ENCODE measurements at places on chromosomes 7 and 10.

DNA sequence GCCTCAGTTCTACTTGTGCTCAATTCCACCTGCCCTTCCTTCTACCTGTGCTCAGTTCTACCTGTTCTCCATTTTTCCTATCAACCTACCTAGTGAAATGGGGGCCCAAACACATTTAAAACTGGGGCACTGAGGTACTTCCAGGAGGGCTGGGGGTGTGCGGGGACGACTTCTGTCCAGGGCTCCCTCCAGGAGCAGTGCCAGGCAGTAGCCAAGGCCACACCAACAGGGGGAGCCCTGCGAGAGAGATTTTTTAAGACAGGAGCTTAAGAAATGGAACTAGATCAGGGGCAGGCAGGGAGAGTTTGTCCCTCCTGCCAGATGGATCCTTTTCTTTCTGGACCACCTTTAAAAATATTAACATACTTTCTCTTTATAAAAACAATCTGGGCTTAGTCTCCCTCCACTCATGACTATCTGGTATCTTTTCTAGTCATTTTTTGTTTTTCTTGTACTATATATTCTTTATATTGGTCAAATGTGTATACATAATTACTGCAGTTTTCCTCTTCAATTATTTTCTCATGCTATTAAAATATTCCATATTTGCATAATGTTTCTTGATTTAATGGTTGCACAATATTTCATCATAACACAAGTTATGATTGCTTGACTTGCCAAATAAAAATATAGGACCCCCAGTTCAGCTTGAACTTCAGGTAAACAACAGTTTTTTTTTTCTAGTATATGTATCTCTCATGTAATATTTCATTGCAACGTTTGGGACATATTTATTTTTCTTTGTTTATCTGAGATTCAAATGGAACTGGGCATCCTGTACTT is 47.3 kb upstream of the INSYN2A start:
- DNase-seq = no peak

GRCh38 chr7:151793531-151793951 is 83.4 kb downstream of the PRKAG2 start:
- DNase-seq = no peak

DNA sequence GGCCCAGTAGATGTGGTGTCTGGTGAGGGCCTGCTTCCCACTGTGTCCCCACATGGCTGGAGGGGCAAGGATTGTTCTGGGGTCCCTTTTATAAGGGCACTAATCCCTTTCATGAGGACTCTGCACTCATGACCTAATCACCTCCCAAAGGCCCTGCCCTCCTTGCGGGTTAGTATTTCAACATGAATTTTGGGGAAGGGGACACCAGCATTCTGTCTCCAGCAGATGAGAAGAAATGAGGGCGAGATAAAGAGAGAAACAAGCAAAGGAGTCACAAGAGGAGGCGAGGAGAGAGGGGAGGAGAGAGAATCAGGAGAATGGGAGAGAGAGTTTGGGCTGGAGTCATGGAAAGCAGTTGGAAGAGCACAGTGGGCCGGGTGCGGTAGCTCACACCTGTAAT is 83.7 kb downstream of the C10orf105 start:
- no peak for DNase-seq

- no peak for DNase-seq
Observed at GRCh38 chr7:142511374-142511773, 237.9 kb upstream of the PRSS1 start.

- no peak for DNase-seq
Observed at GRCh38 chr7:27192546-27193334, 7.2 kb downstream of the HOXA13 start.

GRCh38 chr10:77457266-77457665 is 180.3 kb downstream of the KCNMA1 start:
- no peak for DNase-seq

- no peak for DNase-seq
Observed at GRCh38 chr10:4670737-4671136, 155.3 kb upstream of the AKR1E2 start.

DNA sequence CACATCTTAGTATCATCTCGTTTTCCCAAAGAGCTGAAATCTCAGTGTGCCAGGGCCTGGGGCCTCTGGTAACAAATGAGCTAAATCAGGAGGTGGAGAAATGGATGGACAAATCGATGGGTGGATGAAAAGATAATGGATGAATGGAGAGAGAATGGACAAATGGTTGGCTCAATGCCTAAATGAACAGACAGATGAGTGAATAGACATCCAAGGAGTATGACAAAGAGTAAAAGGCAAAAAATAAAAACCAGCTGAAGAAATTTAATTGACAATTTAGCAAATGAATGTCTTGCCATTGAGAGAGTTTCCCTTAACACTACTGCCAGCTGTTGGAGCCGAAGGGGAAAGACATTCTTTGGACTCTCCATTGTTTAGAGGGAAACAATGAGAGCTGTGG is 8.0 kb downstream of the SYCE1 start:
- DNase-seq = no peak

- no peak for DNase-seq
Observed at GRCh38 chr10:79399223-79399831, 46.1 kb downstream of the ZCCHC24 start.

GRCh38 chr7:92699966-92700514 is 109.8 kb upstream of the FAM133B start:
- no peak for DNase-seq

- DNase-seq = no peak
Observed at GRCh38 chr10:107122703-107123102, 41.8 kb downstream of the SORCS1 start.

GRCh38 chr7:7989616-7990440 is 21.2 kb downstream of the GLCCI1 start:
- no peak for DNase-seq

GRCh38 chr10:124248056-124249045 is 155.0 kb upstream of the CHST15 start:
- no peak for DNase-seq

GRCh38 chr7:148589640-148590039 is 926 bp upstream of the C7orf33 start:
- no peak for DNase-seq

DNA sequence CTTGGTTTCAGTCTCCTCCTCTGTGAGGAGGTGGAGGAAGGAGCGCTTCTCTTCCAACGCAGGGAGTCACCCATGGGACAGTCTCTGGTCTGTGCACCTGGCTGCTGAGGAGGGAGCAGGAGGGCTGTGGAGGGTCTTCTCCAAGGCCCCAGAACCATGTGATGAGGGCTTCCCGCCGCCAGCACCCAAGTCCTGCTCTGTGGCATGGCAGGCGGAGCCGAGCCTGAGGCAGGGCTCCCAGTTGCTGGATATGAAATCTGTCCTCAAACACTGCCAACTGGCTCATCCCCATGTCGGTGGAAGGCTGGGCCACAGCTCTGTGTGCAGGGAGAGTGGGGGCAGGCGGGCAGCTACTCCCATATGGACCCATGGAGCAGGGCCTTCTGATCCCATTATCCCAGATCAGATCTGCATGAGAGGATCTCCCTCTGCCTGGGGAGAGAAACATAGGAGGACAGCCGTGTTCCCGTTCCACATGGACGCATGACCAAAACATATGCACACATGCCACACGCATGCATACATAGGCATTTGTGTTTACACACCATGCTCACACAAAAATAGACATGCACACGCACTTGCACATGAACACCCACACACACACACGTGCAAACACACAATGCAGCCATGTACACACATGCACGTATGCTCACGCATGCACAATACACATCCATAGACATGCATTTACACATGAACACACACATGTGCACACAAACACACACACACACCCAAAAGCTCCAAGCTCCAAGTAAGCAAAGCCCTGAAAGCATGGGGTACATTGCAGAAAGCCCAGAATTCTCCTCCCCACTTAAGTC is 38.8 kb upstream of the EN2 start:
- no peak for DNase-seq

- DNase-seq = no peak
Observed at GRCh38 chr10:71429304-71429703, 32.6 kb downstream of the CDH23 start.

GRCh38 chr10:70588255-70588654 is 14.3 kb downstream of the PRF1 start:
- no peak for DNase-seq

DNA sequence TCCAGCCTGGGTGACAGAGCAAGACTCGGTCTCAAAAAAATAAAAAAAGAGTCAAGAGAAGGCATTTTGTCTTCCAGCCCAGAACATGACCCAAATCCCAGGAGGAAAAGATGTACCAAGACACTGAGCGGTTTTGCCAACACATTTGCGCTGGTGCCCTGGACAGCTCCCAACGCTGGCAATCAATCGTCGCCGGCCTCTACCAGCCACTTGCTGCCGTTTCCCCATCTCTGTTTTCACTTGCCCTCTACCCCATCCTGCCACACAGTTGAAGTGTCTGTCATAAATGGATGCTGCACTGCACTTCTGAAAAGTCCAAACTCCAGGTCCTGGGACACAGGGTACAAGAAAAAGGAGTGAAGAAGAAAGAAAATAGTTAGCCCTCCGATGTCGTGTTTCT is 29.7 kb upstream of the CRTAC1 start:
- DNase-seq = no peak

GRCh38 chr7:96949766-96950165 is 55.6 kb upstream of the DLX6 start:
- DNase-seq = no peak

GRCh38 chr10:125160856-125161706 is 718 bp upstream of the CTBP2 start:
- DNase-seq = no peak

- no peak for DNase-seq
Observed at GRCh38 chr7:143248761-143249354, 14.4 kb upstream of the GSTK1 start.

GRCh38 chr7:8155836-8156235 is 106.1 kb downstream of the ICA1 start:
- DNase-seq = no peak

- no peak for DNase-seq
Observed at GRCh38 chr10:85900487-85900886, 466.1 kb downstream of the GRID1 start.

DNA sequence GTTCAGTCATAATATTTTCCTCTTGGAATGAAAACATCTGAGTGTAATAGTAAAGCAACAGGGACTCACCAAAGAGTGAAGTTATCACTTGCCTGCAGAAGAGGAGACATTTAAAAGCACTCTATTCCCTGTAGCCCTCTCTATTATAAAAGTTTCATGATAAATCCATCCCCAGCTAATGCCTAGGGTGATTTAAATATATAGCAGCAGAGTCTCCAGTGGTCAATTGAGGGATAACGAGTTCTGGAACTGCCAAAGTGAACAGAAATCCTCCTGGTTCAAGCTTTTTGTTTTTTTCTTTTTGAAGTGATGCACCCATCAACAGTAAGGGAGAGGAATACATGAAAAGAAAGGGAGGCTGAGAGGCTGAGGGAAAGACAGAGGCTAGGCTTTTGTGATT is 87.3 kb downstream of the EVX1 start:
- no peak for DNase-seq

- no peak for DNase-seq
Observed at GRCh38 chr10:65719790-65720189, 1206.0 kb upstream of the LRRTM3 start.

DNA sequence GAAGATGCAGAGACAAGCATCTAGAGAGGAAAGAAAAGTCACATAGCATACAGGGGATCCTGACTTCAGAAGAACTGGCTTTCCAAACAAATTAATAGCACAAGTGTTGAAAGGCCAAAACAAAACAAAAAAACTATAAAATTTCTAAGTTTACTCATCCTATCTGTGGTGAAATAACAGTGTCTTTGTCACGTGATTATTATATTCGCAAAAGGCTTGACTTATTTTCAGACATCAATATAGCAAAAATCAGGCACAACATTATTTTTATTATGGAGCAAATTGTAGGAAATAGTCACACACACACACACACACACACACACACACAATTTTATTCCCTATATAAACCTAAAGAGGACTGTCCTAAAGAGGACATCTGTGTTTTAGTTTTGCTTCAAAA is 272.3 kb downstream of the CNTNAP2 start:
- DNase-seq = no peak

GRCh38 chr10:131905603-131906268 is 4.9 kb downstream of the PPP2R2D start:
- DNase-seq = no peak

GRCh38 chr7:105713488-105714465 is 132.5 kb upstream of the EFCAB10 start:
- DNase-seq = no peak

GRCh38 chr7:51000956-51001355 is 218.3 kb upstream of the GRB10 start:
- DNase-seq = no peak

- no peak for DNase-seq
Observed at GRCh38 chr10:62237506-62237905, 31.1 kb downstream of the RTKN2 start.

- no peak for DNase-seq
Observed at GRCh38 chr10:71998840-71999194, 34.6 kb downstream of the CHST3 start.

DNA sequence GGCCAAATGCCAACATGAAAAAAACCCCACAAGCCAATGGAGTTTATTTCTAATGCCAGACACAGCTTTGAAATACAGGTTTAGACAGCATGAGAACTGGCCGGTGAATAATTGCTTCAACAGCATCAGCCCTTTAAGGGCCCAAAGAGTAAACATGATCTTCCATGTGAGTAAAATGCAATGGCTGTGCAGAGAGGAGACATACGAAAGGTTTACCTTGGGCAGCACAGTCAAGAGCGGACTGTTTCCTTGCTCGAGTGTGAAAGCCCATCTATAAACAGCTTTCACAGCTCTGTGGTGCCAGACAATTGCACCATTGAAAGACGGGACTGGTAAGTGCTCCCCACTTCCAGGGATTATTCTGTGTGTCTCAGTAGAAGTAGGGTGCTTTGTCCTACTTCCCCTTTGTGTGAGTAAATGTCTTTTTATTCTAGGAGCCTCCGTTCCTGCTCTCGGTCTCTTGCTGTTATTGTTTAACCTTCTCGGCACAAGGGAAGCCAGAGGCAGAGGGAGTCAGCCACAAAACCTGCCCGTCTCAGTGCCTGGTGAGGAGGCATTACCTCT is 77.8 kb upstream of the KAT6B start:
- DNase-seq = no peak

DNA sequence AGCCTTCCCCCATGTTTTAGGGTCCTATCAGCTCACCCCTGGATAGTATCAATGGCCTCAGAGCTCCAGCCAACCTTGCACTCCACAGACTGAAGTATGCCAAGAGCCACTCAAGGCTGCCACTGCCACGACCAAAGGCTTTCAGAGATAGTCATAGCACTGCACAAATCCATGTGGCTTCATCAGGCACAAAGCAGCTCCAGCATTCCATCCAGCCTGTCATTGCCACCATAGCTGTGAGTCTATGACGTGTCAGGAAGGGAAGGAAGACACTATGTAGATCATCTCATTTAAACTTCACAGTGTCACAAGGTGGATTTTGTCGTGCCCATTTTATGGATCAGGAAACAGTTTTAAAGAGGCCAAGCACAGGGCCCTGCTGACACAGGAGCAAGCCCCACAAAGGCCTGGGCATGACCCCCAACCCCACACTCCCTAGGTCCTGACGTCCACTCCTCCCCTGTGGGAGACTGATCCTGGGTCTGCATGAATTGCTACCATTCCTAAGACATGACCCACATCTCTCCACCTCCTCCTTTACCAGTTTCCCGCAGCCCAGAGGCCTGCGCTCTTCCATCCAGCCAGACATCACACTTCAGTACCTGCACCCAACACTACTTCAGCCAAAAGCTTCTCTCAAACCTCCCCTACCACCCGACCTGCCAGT is 119.4 kb downstream of the DIP2C start:
- no peak for DNase-seq

- no peak for DNase-seq
Observed at GRCh38 chr7:117974891-117975290, 101.7 kb upstream of the CTTNBP2 start.

- DNase-seq = no peak
Observed at GRCh38 chr7:13724191-13724976, 265.1 kb downstream of the ETV1 start.

GRCh38 chr10:3382092-3382491 is 209.5 kb upstream of the PITRM1 start:
- no peak for DNase-seq

Measured in effector memory CD4-positive, alpha-beta T cell (primary cell).